ENCODE measurements at places on chromosomes 5 and 9.

GRCh38 chr5:121086671-121087070 lies 622.6 kb downstream of the PRR16 start:
- DNase-seq = no peak

DNA sequence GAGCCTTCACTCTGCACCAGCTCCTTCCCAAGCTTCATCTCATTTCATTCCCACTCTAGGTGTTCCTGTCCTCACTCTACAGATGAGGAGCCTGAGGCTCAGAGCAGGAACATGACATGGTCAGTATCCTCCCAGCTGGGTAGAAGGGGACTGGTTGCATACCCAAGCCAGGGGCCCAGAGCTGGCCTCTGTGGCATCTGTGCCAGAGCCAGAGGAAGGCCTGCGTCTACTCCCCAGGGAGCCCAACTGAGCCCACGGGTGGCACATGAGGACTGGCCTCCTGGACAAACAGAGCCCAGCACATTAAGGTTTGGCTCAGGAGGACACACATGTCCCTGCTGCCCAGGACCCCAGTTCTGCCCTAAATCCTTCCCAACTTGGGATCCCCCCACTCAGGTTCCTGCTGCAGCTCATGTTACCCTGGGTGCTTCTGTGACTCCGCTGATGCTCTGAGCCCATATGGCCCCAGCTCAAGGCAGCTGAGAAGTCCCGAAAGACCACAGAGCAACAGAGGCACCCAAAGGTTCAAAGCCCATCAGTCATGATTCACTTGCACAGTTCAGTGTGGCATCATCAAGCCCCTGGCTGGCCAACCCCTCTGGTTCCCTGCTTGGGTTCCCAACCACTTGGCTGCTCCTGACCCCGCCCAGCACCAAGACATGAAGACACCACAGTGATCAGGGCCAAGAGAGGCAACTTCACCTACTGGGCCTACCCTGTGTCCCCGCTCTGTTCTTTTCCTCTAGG lies 8.5 kb upstream of the NEURL1B start:
- no peak for DNase-seq

- no peak for DNase-seq
These were observed 346.8 kb upstream of the FAM174A start for GRCh38 chr5:100188339-100188738.

GRCh38 chr5:55864606-55865541 lies 13.7 kb downstream of the IL31RA start:
- DNase-seq = no peak

DNA sequence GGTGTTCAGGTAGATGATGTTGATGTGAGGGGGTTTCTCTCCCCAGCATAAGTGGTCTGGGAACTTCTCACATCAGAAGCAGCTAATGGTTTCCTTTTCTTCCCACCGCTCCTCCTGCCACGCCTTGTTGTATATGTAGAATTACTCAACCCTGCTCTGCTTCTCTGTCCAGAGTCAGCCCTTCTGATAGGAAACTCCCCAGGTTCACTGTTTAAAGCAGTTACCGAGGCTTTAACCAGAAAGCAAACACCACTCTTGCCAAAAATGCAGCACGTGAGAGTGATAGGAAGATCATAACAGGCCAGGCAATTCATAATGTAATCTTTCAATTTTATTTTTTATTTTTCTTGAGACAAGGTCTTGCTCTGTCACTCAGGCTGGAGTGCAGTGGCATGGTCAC lies 10.5 kb upstream of the TMEM252 start:
- DNase-seq = no peak

- no peak for DNase-seq
These were observed 49.2 kb upstream of the PTCH1 start for GRCh38 chr9:95565982-95566381.

DNA sequence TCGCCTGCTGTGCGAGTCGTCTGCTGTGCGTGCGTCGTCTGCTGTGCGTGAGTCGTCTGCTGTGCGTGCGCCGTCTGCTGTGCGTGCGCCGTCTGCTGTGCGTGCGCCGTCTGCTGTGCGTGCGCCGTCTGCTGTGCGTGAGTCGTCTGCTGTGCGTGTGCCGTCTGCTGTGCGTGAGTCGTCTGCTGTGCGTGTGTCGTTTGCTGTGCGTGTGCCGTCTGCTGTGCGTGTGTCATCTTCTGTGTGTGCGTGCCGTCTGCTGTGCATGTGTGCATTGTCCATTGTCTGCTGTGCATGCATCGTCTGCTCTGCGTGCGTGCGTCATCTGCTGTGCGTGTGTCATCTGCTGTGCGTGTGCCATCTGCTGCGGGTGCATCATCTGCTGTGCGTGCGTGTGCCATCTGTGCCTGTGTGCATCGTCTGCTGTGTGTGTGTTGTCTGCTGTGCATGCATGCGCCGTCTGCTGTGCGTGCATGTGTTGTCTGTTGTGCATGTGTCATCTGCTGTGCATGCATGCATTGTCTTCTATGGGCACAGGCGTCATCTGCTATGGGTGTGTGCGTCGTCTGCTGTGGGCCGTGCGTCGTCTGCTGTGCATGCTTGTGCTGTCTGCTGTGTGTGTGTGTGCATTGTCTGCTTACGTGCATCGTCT lies 68.6 kb upstream of the IRX4 start:
- no peak for DNase-seq

DNA sequence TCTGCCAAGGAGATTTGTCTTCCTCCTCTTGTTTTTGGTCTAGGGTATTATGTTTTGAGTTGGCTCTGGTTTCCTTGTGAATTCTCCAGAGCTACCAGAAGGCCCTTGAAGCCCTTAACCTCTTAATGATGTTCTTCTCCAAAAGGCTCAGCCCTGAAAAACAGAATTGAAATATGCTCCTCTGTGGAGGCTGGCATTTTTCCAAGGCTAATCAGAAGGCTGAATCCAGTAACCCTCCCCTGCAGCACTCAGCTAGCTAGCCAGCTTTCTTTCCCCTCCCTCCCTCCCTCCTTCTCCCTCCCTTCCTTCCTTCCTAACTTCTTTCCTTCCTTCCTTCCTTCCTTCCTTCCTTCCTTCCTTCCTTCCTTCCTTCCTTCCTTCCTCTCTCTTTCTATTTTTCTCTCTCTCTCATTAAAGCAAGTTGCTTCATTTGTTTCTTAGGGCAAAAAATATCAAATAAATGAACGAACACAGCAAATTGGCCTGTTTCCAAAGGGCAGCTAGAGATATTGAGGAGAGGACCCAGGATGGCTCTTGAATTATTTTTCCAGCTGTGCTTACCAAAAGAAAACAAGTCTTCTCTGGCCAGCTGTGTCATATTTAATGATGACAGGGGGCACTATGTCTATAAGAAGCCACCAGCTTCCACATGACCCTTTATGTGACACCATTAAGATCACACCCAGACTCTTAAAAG lies 38.7 kb downstream of the JAKMIP2 start:
- no peak for DNase-seq

DNA sequence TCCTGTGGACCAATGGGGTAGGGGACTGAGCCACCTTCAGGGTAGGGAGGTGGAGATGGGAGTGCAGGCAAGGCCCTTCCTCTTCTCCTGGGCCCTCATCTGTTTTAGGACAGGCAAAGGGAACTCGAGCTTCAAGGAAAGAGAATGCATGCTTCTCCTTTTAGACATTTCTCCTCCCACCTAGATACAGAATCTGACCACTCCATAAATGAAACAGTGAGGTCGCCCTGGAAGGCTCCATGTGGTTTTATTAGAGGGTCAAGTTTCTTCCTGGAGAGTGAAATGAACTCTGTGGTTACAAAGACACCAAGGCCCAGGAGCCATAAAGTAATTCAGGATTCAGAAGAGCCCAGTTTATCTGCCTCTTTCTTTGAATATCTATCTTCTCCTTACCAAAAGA lies 14.9 kb downstream of the LHFPL2 start:
- DNase-seq = no peak

DNA sequence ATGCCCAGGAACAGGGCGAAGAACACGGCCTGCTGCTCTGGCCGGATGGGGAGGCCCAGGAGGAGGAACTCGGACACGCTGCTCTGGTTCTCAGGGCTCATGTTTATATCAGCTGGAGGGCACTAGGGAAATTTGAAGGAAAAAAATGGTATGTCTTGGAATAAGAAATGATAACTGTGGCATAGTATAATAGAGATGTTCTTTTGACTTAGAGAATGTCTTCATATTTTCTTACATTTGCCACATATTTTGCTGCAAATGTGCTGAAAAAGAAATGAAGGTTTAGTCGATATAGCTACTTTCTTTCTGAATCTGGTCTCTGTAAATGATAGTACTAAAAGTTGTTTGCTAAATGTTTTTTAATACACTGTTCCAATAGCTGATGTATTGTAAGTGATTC lies at the start of gene OR1J1:
TSS of gene OR1J1 (minus strand) at position 101 of the 400 bp plus-strand sequence. CDS start at position 101, 0 bp downstream.
- no peak for DNase-seq

- no peak for DNase-seq
These were observed 57.2 kb upstream of the IER5L start for GRCh38 chr9:129235041-129235930.

- no peak for DNase-seq
These were observed 110.9 kb upstream of the PRRC1 start for GRCh38 chr5:127406326-127407121.

DNA sequence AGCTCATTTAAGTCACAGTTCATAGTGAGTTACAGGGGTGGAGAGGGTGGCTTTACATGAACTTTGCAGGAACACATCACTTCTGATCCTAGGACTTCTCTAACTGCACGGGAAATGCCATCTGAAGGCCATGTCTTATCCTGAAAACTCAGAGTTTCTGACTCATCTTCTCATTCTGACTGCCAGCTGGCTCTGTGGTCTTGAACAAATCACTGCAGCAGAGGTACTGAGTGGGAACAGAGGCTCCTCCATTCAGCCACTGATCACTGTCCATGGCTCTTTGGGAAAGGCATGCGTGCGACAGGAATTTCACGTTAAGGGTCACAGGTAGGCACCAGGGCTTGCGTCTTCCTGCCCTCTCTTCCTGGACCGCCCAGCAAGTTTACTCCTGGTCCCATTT lies 114.6 kb upstream of the LRRTM2 start:
- DNase-seq = no peak

- no peak for DNase-seq
These were observed 29.0 kb downstream of the PSAT1 start for GRCh38 chr9:78325846-78326360.

GRCh38 chr9:99030610-99031109 lies 74.3 kb upstream of the TGFBR1 start:
- no peak for DNase-seq

DNA sequence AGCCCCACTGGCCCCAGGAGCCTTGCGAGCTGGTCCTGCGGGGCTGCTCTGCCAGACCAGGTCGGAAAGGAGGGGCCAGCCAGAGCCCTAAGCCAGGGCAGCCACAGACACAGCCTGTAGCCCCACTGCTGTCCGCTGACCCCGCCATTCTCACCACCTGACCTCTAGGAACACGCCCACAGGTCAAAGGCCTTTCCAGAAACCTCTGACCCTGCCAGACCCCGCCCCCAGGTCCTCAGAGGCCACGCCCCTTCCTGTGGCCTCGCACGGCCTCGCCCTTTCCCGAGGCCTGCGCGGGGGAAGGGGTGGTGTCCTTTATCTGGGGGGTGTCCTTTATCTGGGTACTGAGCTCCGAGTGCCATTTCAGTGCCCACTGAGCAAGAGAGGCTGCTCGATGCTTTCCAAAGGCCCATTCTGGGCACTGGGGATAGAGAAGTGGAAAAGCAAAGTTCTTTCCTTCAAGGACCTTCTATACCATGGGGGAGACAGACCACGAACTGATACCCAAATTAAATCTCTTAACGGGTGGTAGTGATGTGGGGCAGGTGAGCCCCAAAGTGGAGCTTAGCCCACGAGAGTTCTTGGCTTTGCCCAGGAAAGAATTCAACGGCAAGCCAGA lies 46.5 kb downstream of the P4HA2 start:
- DNase-seq = no peak

DNA sequence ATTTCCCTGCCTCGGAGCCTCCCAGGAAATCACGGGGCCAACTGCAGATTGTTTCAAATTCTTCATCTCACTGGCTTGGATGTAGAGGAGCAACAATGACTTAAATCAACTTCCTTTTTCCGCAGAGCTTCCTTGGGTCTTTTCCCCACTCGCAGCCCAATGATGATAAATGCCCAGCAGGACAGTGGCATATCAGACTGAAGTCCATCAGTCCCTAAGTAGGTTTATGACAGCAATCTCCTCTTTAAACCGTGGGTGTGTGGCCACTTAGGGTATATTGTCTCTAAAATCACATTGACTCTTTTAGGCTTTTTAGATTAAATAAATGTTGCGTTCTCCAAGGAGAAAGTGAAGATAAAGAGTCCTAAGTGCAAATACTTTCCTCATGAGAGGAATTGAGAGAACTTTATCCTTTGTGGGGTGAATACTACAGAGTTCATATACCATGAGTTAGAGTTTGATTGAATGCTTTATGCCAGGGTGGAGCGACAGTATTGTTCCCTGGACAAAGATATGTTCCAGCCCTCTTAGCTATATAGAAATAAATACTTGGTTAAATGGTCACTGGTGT lies 59.1 kb downstream of the IQGAP2 start:
- no peak for DNase-seq

DNA sequence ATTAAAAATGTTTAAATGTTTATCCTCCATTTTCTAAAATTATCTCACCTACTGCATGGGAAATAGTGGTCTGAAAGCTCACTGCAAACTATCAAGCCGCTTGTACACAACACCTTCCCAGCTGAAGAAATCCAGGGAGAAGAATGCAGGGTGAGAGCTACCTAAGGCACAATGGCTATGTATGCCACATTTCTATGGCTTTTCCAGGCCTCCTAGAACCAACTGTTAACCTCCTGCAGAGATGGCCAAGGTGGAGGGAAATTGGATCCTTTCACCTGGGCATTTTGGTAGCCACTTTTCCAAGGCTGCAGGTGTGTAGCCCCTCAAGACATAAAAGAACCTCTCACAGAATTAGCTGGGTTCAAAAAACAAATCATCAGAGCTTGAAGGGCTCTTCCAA lies 286.4 kb downstream of the EBF1 start:
- no peak for DNase-seq
